ENCODE measurements at places on chromosomes 2 and 18.

GRCh38 chr2:237752761-237753165 is 45.8 kb upstream of the RBM44 start:
- DNase-seq: peak; percentile 81

DNA sequence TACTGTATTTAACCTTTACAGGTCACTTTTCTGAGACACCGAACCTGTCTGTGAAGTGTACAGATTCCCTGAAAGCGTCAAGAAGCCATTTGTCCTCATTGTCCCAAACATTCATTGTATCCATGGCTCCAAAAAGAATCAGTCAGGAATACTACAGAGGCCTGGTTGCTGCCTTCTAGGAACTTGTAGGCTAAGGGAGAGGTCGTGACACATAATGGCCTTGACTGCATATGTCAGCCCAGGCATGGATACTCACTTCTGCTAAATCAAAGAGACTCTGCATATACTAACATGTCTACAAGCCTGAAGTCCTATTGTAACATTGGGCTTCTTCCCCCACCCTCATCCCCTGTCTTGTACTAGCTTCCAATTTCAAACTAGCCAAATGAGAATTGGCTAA is 40.2 kb downstream of the ONECUT2 start:
- DNase-seq: no peak

- DNase-seq: no peak
These were observed 511.2 kb upstream of the FSIP2 start for GRCh38 chr2:185227391-185227790.

- no peak for DNase-seq
These were observed 13.3 kb downstream of the UBE2F start for GRCh38 chr2:237980087-237980486.

DNA sequence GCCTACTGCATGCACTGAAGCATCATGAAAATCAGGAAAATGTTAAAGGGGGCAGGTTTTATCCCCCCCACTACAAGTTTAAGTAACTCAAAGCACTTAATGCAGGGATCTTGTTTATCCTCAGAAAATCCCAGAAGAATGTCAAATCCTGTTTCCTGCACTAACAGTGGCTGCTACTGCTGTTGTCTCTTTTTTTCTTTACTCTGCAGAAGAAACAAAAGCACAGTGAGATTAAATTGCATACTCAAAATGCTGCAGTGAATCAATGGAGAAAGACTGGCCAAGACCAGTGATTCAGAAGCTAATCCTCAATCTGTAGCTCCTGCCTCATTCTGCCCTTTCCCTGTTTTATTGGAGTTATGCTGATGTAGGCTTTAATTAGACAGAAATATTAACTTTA is 332.3 kb upstream of the FIGN start:
- DNase-seq: no peak

GRCh38 chr2:84854850-84855249 is 26.0 kb downstream of the TRABD2A start:
- no peak for DNase-seq

GRCh38 chr18:48413342-48413741 is 4.2 kb upstream of the ZBTB7C start:
- DNase-seq: no peak

DNA sequence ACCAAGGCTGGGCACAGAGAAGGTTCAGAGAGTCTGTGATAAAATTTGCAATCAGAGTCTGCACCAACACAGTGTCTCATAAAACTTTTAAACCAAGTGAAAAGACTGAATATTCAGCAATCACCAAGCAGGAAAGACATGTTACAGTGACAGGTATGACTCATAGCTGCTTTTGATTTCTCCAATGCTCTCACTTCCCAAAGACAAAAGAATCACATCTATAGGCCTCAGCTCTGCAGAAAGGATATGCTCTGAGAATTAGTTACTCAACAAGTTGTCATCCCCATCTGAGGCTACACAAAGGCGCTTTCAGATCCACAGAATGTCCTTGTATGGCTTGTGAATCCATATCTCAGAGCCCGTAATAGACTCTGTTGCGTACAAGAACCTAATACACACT is 92.5 kb downstream of the KCNF1 start:
- DNase-seq: no peak

GRCh38 chr2:111936881-111937280 is 38.5 kb downstream of the MERTK start:
- DNase-seq: no peak

GRCh38 chr18:41266204-41266603 is 688.8 kb upstream of the PIK3C3 start:
- DNase-seq: no peak

DNA sequence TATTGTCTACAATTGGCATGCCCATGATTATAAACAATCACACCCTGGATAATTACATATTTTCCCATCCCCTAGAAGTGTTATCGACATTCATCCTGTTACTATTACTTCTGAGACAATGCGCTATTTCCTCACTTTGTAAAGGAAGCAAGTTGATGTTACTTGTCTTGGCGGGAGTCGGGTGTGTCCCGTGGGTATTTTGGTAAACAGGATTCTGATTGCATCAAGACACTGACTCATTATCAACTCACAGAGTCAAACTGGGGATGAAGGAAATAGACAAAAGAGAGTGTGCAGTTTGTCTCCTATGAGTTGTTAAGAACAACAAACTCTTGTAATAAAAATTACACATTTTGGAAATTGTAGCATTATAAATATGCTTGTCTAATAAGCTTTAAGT is 142.7 kb downstream of the GALR1 start:
- DNase-seq: no peak

DNA sequence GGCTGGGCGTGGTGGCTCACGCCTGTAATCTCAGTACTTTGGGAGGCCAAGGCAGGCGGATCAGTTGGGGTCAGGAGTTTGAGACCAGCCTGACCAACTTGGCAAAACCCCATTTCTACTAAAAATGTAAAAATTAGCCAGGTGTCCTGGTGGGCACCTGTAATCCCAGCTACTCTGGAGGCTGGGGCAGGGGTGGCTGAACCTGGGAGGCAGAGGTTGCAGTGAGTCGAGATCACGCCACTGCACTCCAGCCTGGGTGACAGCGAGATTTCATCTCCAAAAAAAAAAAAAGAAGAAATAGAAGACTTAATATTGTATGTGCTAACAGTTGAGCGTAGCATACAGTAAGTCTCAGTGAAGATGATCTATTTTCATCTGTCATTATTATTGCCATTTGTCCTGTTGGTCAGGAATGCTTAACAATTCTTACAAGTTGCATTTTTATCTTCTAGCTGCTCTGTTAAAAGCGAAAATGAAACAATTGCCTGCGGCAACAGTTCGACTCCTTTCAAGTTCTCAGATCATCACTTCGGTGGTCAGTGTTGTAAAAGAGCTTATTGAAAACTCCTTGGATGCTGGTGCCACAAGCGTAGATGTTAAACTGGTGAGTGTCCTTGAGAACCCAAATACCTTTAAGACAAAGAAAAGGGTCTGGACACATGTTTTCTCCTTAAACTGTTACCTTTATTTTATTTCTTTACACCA is 7.2 kb downstream of the PMS1 start:
- DNase-seq: peak; percentile 12

GRCh38 chr2:190506666-190507065 is 27.9 kb downstream of the NEMP2 start:
- DNase-seq: no peak

DNA sequence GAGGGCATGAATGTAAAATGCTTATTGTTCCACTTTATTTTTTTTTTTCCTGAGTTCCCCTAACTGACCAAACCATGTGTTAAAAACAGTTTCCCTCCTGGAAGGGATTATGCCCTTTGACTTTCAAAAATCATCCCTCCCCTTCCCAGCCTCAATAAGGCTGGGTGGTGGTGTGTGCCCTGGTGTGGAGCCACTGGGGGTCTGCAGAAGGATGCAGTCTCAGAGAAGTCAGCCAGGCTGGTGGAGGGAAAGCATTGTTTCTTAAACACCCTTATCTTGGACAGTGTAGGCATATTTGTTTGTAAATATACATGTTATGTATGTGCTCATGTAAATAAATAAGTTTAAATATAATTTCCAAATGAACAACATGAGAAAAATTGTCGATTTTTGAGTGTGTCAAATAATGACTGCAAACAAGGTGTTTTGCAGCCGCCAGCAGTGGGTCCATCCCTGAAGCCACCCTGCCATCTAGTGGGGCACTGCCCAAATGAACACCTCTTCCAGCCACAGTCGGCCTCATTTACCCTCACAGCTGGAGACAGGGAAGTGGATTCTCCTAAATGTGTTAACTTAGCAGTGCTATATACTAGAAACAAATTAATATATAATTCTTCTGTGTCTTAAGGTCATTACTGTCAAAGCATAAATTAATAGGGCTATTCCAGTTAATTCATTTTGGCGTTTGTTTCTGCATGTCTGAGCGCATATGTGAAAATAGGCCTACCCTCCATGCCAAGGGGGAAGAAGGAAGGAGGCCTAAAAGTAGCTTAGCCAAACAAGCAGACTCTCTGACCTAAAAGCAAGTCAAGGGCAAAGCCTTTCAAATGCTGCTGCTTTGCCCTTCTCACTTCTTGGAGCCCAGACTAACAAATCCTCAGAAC is 209.6 kb upstream of the PIK3C3 start:
- peak; percentile 35 for DNase-seq

DNA sequence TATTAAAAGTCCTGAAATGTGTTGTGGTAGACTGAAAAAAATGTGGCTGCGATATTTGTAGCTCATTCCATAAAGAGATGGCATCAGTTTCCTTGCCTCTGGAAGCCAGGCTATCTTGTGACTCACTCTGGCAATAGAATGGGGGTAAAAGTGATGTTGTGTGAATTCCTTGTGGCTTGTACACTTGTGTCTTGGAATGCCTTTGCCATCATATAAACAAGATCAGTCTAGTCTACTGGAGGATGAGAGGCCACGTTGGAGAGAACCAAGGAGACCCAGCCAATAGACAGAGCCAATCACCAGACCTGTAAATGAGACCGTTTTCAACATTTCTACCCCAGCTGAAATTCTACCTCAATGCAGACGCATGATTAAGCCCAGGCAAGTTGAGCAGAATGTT is 254.1 kb downstream of the TRIB2 start:
- no peak for DNase-seq

- no peak for DNase-seq
These were observed 34.7 kb upstream of the CDK5R2 start for GRCh38 chr2:218924757-218925156.

DNA sequence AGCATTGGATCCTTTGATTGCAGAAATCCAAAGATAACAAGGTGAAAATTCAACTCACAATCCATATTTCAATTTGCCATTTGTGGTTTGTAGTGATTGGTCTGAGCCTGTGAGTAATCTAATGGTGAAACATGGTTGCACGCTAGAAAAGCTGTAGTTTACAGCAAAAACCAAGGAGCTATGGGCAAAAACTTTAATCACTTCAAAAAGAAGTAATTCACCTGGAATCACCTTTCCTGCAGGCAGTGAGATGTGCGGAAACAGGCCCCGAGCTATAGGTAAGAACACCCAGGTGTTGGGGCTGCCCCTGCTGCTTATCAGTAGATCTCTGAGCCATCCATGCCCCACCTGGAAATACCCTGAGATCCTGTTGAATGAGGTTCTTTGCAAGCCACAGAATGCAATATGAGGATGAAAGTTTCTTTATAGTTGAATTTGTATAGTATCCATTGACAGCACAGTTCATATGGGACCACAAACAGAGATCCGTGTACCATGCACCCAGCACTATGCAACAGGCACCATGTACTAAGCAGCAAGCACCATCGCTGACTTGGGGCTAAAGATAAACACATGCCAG is 208.2 kb downstream of the SPP2 start:
- peak; percentile 24 for DNase-seq

DNA sequence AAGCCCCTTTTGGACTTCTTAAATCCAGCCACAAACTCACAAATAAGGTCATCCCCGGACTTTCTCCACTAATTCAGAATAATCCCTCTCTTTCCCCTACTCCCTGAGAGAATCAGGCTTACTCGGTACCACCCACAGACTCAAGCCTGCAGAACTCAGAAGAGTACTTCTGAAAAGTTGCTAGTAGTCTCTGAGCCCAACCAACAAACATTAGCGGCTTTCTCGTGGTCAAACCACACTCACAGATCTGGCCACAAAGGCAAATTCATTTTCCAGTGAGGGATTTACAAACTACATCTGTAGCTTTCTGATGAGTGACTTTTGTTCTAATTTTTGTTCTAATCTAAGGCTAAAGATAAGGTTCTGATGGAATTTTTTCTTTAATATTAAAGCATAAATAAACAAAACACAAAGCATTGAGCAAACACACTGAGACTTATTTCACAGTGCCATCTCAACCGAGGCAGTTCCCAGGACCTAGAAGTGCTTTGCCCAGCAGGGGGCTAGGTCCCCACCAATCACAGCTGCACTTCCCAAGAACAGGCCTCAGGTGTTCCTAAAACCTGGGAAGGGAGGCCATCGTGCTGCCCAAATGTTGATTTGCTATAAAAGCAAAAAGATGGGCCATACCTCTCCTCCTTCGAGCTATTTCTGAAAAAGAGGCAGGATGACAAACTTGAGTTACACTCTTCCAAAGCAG is 110.7 kb downstream of the COLEC12 start:
- peak; percentile 5 for DNase-seq

DNA sequence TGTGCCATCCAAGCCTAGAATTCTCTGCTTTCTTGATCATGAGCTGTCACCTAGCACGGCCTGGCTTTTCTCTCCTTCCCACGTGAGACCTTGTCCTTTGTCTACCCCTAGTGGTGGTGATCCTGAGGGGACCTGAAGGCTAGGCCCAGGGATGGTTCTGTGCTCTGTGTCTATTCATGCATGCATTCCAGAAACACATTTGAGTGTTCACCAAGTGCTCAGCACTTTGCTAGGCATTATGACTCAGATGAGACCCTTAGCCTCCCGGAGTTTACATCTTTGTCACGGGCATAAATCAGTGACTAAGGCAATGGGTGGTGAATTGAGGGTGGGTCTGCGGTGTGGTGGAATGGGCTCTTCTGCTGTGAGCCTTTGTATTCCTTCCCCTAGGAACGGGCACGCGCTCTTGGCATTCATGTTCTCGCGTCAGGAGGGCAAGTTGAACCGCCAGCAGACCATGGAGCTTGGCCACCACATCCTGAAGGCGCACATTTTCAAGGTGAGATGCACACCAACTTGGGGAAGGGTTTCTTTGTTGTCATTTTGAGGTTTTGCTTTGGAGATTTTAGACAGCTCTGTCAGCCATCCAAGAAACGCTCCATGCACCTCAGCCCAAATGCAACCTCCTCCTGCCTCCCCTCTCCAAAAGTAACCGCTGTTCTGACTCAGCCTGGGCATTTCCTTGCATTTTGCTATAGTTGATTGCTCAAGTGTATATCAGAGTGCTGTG is 100.9 kb downstream of the WDSUB1 start:
- peak; percentile 19 for DNase-seq

DNA sequence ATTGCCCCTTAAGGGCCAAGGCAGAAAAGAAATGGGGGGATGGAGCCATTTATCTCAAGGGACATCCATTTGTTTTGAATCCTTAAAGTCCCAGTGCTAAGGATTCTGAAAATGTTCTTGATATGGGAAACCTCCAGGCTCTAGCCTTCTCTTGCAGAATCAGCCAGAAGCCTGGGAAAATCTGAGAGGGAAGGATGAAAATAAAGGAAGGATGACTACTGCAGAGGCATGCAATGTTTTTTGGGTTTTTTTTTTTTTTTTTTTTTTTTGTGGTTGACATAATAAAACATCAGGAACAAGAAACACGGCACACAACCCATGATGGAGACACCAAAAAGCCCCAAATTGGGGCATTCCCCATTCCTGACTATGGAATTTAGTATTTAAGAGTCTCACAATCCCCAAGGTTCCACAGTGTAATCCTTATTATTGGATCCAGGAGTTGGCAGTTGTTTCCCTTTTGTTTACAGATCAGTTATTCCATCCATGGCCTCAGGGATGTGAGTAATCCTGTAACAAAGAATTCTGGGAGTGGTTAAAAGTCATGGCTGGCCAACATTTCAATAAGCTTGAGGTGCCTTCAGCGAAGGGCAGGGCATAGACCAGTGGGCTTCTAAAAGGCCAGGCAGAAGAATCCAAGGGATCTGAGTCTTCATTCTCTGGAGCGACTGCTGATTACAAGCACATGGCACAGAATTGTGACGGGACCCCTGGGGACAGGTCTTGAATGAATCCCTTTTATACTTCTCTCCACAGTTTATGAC is 337.5 kb downstream of the GULP1 start:
- DNase-seq: no peak

All from activated CD8-positive, alpha-beta T cell treated with anti-CD3 and anti-CD28 coated beads for 36 hours (primary cell).